ENCODE measurements at places on chromosomes 5 and 9.

- DNase-seq, result no peak
These were observed 145.4 kb downstream of the MAPKAP1 start for GRCh38 chr9:125561509-125562148.

DNA sequence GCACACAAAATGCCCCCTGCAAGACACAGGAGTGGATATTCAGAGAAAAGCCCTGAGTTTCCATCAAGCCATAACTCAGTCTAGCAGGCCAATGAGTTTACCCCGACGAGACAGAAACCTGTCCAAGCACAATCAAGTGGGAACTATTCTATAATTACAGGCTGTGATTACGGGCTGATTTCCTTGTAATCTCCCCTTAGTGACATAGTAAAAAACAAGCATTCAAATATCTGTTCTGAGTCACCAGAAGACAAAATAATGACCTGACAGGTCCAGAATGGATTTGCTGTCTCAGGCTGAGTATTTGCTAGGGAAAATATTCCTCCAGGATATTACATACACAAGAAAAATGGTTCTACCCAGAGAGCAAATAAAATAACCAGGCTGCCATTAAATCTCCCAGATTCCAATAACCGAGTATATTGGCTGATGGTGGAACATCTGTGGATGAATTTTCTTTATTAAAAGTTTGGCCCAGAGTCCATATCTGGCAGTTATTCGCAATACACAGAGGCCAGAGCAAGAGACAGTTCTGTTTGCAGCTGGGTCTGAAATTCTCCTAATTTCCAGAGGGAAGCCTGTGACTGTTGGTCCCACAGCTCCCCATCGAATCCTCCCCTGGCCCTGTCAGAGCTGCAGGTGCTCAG is 35.8 kb downstream of the OLFM1 start:
- no peak for DNase-seq

DNA sequence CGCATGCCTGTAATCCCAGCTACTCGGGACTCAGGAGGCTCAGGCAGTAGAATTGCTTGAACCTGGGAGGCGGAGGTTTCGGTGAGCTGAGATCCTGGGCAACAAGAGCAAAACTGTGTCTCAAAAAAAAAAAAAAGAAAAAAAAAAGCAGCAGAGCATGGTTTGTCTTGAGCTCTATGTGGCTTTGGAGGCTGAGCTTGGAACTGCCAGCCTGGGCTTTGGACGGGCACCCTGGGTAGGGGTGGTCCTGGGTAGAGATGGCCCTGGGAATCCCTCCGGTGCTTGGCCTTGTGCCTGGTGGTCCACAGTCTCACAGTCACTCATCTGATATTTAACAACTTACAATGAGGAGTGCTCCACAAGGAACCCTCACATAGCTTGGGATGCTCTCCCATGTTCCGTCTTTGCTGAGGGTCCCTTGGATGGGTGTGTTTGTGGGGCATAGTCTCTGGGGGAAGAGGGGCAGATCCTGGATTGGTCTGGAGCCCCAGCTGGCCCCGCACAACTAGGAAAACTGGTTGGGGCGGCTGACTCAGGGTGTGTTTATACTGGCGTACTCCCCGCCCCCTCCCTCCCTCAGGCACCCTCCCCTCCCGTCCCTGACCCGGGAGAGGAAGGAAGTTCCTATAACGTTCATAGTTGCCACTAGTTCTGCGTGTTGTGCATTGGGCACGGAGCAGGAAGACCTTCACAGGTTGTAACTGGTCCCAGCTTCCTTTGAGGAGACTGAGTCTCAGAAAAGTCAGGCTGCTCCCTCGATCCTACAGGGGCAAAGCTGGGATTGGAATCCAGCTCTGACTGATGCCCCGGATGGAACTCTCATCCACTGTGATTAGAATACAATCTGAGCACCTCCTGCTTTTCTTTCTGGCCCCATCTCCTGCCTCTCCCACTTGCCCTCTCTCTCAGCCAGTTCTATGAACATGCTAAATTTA is 11.2 kb downstream of the IER5L start:
- no peak for DNase-seq

GRCh38 chr9:105244734-105245028 is 230 bp downstream of the SLC44A1 start:
- no peak for DNase-seq

GRCh38 chr9:13688223-13688989 is 408.9 kb upstream of the MPDZ start:
- DNase-seq, result no peak

GRCh38 chr9:76591256-76591950 is 132.4 kb downstream of the GCNT1 start:
- DNase-seq, result no peak

- no peak for DNase-seq
These were observed 48.9 kb downstream of the APBA1 start for GRCh38 chr9:69623276-69623675.

DNA sequence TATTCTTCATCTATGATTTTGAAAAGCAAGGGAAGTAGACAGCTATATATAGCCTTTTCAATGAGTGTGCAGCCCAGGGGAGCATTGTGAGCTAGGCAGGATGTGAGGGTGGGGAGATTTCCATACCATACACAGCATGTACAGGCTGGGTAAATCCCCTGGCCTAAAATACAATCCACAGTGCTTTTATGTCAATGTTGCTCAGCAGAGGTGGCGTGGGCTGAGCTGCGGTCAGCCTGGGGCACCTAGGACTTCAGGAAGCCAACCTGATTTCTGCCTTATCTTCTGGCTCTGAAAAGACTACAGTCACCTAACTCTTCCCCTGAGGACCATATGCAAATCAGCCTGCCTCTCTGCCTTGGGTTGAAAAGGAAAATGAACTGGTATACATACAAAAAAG is 6.3 kb upstream of the GARIN3 start:
- DNase-seq, result peak; percentile 87
